ENCODE measurements at places on chromosomes 1 and 21.

DNA sequence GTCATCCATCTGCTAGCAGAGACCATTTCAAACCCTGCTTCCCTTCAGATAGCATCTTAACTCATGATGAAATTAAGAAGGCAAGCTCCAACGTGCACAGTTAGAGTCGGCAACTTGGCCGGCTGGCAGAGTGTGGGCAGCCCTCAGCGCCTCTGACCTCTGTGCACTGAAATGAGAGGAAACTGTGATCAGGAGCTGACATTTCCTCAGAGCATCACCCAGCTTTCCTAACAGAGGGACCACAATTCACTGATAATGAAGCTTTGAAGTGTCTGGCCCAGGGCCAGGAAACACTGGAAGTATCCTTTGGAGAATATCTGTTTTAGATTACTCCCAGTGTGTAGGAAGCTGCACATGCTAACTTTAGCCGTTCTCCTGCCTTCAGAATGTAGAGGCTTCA, 145.0 kb upstream of the ZC3H11B start:
- no peak for DNase-seq
- no peaks in the 10 kb centered on the region for H3K27me3 ChIP-seq
- no peaks in the 10 kb centered on the region for H3K36me3 ChIP-seq
- H3K4me3 ChIP-seq, result no peak overlapping the region

DNA sequence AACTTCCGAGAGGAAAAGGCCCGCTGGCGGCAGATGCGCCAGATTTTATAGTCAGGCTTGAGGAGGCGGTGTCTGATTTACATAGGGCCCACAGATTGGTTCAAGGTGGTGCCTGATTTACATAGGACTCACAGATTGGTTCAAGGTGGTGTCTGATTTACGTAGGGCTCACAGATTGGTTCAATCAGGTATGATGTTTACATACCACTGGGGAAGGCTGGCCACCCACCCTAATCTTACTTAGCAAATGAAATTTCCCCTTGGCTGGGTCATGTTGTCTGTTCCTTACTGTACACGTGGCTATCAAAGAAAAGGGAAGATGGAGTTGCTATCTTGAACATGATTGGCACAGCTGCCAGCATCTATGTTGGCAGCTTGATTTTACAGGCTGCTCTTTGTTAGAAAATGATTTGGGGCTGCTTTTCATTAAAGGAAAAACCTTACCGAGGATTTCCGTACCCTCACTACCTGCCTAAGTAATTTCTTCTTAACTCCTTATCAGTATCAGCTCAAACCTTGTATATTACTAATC, 96.3 kb downstream of the SETD4 start:
- DNase-seq, result no peak
- no peak overlapping the region for H3K4me3 ChIP-seq
- H3K36me3 ChIP-seq, result no peaks in the 10 kb centered on the region
- no peaks in the 10 kb centered on the region for H3K27me3 ChIP-seq

DNA sequence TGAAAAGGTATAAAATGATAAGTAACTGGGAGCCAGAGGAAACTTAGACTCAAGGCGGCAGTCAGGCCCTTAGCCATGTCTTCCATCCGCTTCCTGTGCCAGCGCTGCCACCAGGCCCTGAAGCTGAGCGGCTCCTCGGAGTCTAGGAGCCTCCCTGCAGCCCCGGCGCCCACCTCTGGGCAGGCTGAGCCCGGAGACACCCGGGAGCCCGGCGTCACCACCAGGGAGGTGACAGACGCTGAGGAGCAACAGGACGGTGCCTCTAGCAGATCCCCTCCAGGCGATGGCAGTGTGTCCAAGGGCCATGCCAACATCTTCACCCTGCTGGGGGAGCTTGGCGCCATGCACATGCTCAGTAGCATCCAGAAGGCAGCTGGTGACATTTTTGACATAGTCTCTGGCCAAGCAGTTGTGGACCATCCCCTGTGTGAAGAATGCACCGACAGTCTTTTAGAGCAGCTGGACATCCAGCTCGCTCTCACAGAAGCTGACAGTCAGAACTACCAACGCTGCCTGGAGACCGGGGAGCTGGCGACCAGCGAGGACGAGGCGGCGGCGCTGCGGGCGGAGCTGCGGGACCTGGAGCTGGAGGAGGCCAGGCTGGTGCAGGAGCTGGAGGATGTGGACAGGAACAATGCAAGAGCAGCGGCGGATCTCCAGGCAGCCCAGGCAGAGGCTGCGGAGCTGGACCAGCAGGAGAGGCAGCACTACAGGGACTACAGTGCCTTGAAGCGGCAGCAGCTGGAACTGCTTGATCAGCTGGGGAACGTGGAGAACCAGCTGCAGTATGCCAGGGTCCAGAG, at the start of gene BECN2:
BECN2 (plus strand) TSS at position 76 of the 803 bp plus-strand sequence; CDS start at position 76, 0 bp downstream.
- no peak for DNase-seq
- H3K27ac ChIP-seq, result no peak within 1 kb of the TSS
- no peak within 1 kb of the TSS for H3K4me3 ChIP-seq
- H3K36me3 ChIP-seq, result no peaks in the 10 kb centered on the region

GRCh38 chr1:198902655-198903054, 263.8 kb downstream of the PTPRC start:
- no peaks in the 10 kb centered on the region for H3K27me3 ChIP-seq
- no peak overlapping the region for H3K27ac ChIP-seq
- H3K4me1 ChIP-seq, result peaks cover 9% of the 10 kb centered on the region

DNA sequence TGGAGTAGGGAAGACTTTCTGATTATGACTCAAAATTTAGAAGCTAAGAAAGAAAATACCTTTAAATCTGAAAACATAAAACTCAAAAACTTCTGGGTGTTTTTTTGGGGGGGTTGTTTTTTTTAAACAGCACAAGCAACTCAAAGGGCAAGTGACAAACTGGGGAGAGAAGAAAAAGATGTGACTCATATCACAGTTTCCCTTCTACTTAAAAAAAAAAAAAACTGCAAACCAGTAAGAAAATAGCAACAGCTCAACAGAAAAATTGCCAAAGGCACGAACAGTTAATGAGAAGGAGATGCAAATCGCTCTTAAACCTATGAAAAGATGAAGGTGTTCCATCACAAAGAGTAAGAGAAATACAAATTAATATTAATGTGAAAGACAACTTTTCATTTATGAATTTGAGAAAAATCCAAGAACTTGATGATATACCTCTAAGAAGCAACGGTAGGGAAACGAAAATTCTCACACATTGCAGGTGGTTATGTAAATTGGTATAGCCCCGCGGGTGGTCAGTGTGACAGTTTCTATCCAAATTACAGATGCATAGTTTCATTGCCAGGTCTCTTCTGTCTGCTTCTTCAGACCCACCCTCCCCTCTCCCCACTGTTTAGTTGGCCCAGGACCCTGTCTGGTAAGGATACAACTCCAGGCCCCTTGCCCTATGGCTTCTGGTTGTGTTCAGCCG, 9.0 kb downstream of the IFNAR2 start:
- H3K36me3 ChIP-seq, result no peaks in the 10 kb centered on the region
- peak; percentile 16 for DNase-seq
- H3K27ac ChIP-seq, result no peak overlapping the region
- H3K4me3 ChIP-seq, result peak overlapping the region; percentile 21
- peaks cover 88% of the 10 kb centered on the region for H3K4me1 ChIP-seq
- H3K27me3 ChIP-seq, result no peaks in the 10 kb centered on the region

- no peak for DNase-seq
- H3K4me3 ChIP-seq, result no peak overlapping the region
- H3K36me3 ChIP-seq, result no peaks in the 10 kb centered on the region
- H3K4me1 ChIP-seq, result peaks cover 7% of the 10 kb centered on the region
These were observed 60.8 kb downstream of the FASLG start for GRCh38 chr1:172719694-172720138.

GRCh38 chr1:54542120-54542961, 5.7 kb upstream of the ACOT11 start:
- no peaks in the 10 kb centered on the region for H3K27me3 ChIP-seq
- peak overlapping the region; percentile 43 for H3K4me3 ChIP-seq
- no peak overlapping the region for H3K27ac ChIP-seq
- peak; percentile 15 for DNase-seq
- H3K36me3 ChIP-seq, result no peaks in the 10 kb centered on the region
- H3K4me1 ChIP-seq, result peaks cover 7% of the 10 kb centered on the region

DNA sequence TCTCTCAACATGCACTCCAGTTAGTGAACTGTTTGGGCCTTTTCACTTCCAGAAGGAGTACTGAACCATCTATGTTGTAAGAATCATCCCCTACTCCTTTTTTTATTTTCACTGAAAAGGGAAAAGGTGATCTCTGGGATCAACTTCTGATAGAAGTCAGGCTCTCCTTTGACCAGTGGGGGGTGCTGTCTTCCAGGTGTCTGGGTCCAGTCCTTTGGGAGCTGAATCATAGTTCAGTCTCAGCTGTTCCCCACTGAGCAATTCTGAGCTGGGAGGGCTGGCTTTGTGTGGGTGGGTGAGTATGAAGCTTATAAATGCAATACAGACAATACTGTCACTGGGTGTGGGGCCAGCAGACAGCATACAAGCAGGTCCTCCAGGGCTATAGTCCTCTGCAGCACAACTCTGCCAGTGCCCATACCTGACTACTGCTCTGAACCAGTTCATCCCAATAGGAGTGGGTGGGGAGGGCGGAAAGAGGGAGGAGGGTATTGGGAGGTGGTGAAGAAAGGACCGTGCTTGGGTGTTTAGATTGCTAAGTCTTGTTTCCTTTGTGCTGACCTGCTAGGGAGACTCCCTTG, 12.5 kb upstream of the SARS1 start:
- H3K27ac ChIP-seq, result no peak overlapping the region
- H3K4me3 ChIP-seq, result no peak overlapping the region
- H3K4me1 ChIP-seq, result peaks cover 10% of the 10 kb centered on the region
- no peaks in the 10 kb centered on the region for H3K36me3 ChIP-seq
- no peaks in the 10 kb centered on the region for H3K27me3 ChIP-seq

GRCh38 chr1:3313576-3313950, 140.9 kb upstream of the ARHGEF16 start:
- DNase-seq, result no peak
- no peak overlapping the region for H3K27ac ChIP-seq
- no peaks in the 10 kb centered on the region for H3K4me1 ChIP-seq
- H3K4me3 ChIP-seq, result no peak overlapping the region

- H3K27me3 ChIP-seq, result no peaks in the 10 kb centered on the region
- peaks cover 4% of the 10 kb centered on the region for H3K4me1 ChIP-seq
- no peak for DNase-seq
- no peak overlapping the region for H3K4me3 ChIP-seq
- H3K27ac ChIP-seq, result no peak overlapping the region
These were observed 5.2 kb upstream of the ABCB10 start for GRCh38 chr1:229563701-229564100.

GRCh38 chr1:60463146-60463545, 389.6 kb upstream of the C1orf87 start:
- no peaks in the 10 kb centered on the region for H3K36me3 ChIP-seq
- no peaks in the 10 kb centered on the region for H3K4me1 ChIP-seq
- H3K27ac ChIP-seq, result no peak overlapping the region
- no peak overlapping the region for H3K4me3 ChIP-seq
- H3K27me3 ChIP-seq, result no peaks in the 10 kb centered on the region

GRCh38 chr1:222040121-222040805, 298.4 kb upstream of the DUSP10 start:
- DNase-seq, result no peak
- no peaks in the 10 kb centered on the region for H3K27me3 ChIP-seq
- no peak overlapping the region for H3K4me3 ChIP-seq
- no peaks in the 10 kb centered on the region for H3K4me1 ChIP-seq
- no peaks in the 10 kb centered on the region for H3K36me3 ChIP-seq

DNA sequence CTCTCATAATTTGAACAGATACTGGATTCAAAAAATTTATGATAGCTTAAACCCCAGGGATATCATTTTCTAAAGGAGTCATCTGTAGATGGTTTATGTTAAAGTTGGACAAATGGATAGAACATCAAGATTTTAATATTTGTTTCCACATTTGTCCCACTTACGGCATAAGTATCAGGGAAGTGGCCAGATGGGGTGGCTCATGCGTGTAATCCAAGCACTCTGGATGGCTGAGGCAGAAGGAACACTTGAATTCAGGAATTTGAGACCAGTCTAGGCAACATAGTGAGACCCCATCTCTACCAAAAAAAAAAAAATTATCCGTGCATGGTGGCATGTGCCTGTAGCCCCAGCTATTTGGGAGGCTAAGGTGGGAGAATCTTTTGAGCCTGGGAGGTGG, 229.1 kb downstream of the GPR52 start:
- no peak overlapping the region for H3K4me3 ChIP-seq
- no peak overlapping the region for H3K27ac ChIP-seq
- H3K4me1 ChIP-seq, result no peaks in the 10 kb centered on the region

Measured in CD8-positive, alpha-beta memory T cell (primary cell).